Stomach (tissue), 19 donors: ENCODE measurements at places on chromosomes 3 and 15. TPM values are rescaled to one million over a fixed set of nuclear protein-coding genes. Genes with fewer than 3 reads are reported as not detected.

The FAM107A gene
- 4.7 TPM for total RNA-seq

- peak overlapping the region; percentile 97 for H3K27ac ChIP-seq
- H3K36me3 ChIP-seq: peaks cover 7% of the 10 kb centered on the region
- peaks cover 57% of the 10 kb centered on the region for H3K4me1 ChIP-seq
- peak; percentile 26 for DNase-seq
Observed at GRCh38 chr3:139388821-139389551, 461 bp downstream of the COPB2 start.

- H3K4me1 ChIP-seq: no peaks in the 10 kb centered on the region
- DNase-seq: peak; percentile 83
- no peak overlapping the region for H3K27ac ChIP-seq
- no peak overlapping the region for H3K4me3 ChIP-seq
- no peaks in the 10 kb centered on the region for H3K36me3 ChIP-seq
Observed at GRCh38 chr3:116005404-116005803, 382.1 kb downstream of the GAP43 start.

DNA sequence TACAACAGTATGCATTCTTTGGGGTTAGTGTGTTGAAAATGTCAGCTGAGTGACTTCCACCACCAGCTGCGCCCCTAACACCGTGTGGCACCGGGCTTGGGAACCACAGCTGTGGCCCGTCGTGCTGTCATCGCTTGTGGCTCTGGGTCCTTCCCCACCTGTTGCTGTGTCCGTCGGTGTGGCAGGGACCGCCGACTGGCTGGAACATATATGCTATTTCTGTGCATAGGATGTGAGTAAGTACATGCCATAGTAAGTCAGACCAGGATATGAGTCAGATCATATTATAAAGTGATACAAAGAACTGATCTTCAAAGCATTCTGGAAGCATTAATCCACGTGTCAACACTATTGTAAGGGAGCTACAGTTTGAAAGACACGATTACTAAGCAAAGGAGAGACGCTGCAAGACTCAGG lies 31.9 kb downstream of the EHD4 start:
- H3K4me3 ChIP-seq: no peak overlapping the region
- H3K27ac ChIP-seq: no peak overlapping the region
- peaks cover 6% of the 10 kb centered on the region for H3K4me1 ChIP-seq
- H3K27me3 ChIP-seq: no peaks in the 10 kb centered on the region
- peaks cover 36% of the 10 kb centered on the region for H3K36me3 ChIP-seq
- DNase-seq: no peak

DNA sequence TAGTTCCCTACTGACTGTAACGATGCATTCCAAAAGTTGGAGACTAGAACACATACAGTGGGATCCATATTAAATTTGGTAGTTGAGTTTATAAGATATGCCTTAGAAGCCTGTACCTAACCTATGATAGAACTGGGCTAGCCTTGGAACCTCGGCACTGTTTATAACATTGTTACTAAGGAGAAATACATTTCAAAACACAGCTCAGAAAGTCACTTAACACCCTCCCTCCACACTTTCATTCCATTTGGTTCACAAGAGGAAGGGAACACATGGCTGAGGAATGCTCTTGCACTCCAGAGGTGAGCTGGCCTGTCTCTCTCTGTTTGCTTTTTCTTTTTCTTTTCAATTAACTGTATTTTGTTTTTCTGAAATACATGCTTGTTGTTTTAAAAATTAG lies 48.7 kb upstream of the TSC22D2 start:
- no peaks in the 10 kb centered on the region for H3K27me3 ChIP-seq
- no peak overlapping the region for H3K27ac ChIP-seq
- no peaks in the 10 kb centered on the region for H3K4me1 ChIP-seq
- no peaks in the 10 kb centered on the region for H3K36me3 ChIP-seq
- no peak overlapping the region for H3K4me3 ChIP-seq

- H3K27ac ChIP-seq: no peak overlapping the region
- no peak overlapping the region for H3K4me3 ChIP-seq
- peak; percentile 92 for DNase-seq
- peaks cover 17% of the 10 kb centered on the region for H3K4me1 ChIP-seq
- no peaks in the 10 kb centered on the region for H3K36me3 ChIP-seq
Observed at GRCh38 chr3:51501833-51502561, 2.2 kb upstream of the DCAF1 start.

- DNase-seq: no peak
- H3K27me3 ChIP-seq: no peaks in the 10 kb centered on the region
- no peak overlapping the region for H3K27ac ChIP-seq
- no peak overlapping the region for H3K4me3 ChIP-seq
Observed at GRCh38 chr15:74857082-74857655, 14.2 kb upstream of the ULK3 start.

DNA sequence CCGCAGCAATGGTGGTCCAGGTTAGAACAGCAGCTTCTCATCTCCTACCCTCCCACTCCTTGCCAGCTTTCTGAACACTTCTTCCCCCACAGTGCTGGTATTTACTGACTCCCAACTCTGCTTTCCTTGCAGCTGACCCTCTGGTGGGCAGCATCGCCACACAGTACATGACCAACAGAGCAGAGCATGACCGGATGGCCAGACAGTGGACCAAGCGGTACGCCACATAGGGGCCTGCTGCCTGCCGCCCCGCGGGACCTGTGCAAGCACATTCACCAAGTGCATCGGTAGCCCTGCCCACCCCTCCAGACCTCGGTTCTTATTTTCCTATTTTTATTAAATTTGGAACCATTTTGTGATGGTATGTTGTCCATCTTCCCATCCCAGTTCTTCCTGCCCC lies 216.2 kb upstream of the UBE2E1 start:
- no peaks in the 10 kb centered on the region for H3K4me1 ChIP-seq
- DNase-seq: no peak
- H3K27me3 ChIP-seq: no peaks in the 10 kb centered on the region
- H3K27ac ChIP-seq: no peak overlapping the region

GRCh38 chr15:40217166-40217824 lies 21.6 kb upstream of the PAK6 start:
- H3K27me3 ChIP-seq: no peaks in the 10 kb centered on the region
- H3K4me3 ChIP-seq: no peak overlapping the region
- peak; percentile 91 for DNase-seq
- H3K4me1 ChIP-seq: no peaks in the 10 kb centered on the region

DNA sequence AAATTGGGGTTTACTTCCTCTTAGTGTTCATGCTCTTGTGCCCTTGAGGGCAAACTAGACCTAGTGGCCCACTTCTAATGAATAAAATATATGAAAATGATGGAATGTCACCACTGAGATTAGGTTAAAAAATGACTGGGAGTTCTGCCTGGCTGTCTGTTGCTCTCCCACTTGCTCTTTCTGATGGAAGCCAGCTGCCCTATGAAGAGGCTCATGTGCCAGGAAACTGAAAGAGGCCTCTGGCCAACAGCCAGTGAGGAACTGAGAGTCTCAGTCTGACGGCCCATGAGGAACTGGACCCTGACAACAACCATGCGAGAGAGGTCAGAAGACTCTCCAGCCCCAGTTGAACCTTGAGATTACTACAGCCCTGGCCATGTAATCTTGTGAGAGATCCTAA lies 107.1 kb upstream of the FHIT start:
- H3K4me3 ChIP-seq: no peak overlapping the region
- peaks cover 6% of the 10 kb centered on the region for H3K4me1 ChIP-seq
- no peaks in the 10 kb centered on the region for H3K36me3 ChIP-seq
- H3K27me3 ChIP-seq: no peaks in the 10 kb centered on the region
- peak; percentile 49 for DNase-seq

The KCNMB2 gene
- total RNA-seq: not detected

GRCh38 chr3:46030626-46031025 lies 3.3 kb upstream of the XCR1 start:
- H3K27me3 ChIP-seq: no peaks in the 10 kb centered on the region
- no peaks in the 10 kb centered on the region for H3K4me1 ChIP-seq
- no peak for DNase-seq
- H3K36me3 ChIP-seq: no peaks in the 10 kb centered on the region
- no peak overlapping the region for H3K4me3 ChIP-seq

DNA sequence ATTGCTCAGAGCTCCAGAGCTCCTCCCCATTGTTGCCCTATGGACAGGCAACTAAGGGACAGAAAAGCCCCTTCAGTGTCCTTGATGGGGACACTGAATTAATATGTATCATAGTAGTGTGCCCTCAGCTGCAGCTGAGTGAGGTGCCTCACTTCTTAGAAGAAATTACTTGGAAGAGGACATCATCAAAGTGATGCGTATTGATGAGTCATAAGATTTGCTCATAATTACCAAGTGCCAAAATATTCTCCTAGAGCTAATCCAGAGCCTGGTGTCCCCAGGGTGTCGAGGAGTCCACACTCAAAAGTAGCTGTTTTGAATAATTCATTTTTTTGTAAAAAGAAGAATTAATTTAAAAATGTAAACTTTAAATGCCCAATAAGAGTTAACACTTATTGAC lies 200.7 kb upstream of the SEMA6D start:
- no peaks in the 10 kb centered on the region for H3K36me3 ChIP-seq

The CKMT1B gene
- 14.0 TPM for total RNA-seq

The AMT gene
- 12.8 TPM for total RNA-seq

GRCh38 chr15:36675008-36675407 lies 95.6 kb downstream of the CDIN1 start:
- no peak for DNase-seq
- no peak overlapping the region for H3K4me3 ChIP-seq
- no peaks in the 10 kb centered on the region for H3K27me3 ChIP-seq
- H3K27ac ChIP-seq: no peak overlapping the region
- no peaks in the 10 kb centered on the region for H3K36me3 ChIP-seq
- no peaks in the 10 kb centered on the region for H3K4me1 ChIP-seq

DNA sequence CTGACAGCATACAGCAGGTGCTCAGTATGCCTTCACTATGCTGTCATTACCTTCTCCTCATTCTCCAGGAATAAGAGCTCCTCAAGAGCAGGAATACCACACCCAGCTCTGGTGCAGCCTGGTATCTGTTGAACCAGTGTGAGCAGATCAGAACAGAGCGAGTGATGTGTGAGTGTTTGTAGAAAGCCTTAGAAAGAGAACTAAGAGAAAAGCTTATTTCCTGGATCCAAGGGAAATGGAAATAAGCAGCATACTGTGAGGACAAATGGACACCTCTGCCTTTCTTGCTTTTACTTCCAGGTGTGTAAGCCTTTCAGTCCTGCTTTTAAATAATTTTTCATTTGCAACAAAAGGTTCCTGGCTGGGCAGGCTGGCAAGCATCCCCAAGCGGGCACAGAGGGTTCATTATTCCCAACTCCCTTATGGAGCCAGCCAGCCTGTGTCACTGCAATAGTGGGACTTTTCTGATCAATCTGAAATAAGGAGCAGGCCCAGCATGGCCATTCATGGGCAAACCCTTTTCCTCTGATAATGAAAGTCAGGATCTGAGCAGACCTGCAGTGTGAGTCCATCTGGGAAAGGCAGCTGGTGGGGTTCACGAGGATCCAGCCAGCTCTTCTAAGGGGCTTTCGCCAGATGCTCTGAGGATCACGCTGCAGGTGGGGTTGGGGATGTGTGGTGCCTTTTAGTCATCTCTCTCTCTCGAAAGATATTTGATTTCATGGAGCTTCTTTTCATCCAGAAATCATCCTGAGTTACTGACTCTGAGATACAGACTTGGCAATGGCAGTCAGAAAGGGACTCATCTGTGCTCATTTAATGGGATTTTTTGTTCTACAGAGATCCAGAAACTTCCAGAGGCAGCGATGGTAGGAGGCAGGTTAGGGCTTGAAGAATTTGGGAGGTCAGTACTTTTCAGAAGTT lies 594.9 kb upstream of the CFAP20DC start:
- H3K27ac ChIP-seq: no peak overlapping the region
- no peaks in the 10 kb centered on the region for H3K36me3 ChIP-seq
- no peak overlapping the region for H3K4me3 ChIP-seq
- no peak for DNase-seq
- H3K27me3 ChIP-seq: no peaks in the 10 kb centered on the region

- H3K4me3 ChIP-seq: no peak overlapping the region
- no peaks in the 10 kb centered on the region for H3K36me3 ChIP-seq
- peaks cover 12% of the 10 kb centered on the region for H3K4me1 ChIP-seq
- no peak overlapping the region for H3K27ac ChIP-seq
Observed at GRCh38 chr3:73144828-73145227, 83.4 kb downstream of the EBLN2 start.

GRCh38 chr3:62502315-62503300 lies 129.3 kb upstream of the FEZF2 start:
- no peak overlapping the region for H3K4me3 ChIP-seq
- DNase-seq: no peak
- no peaks in the 10 kb centered on the region for H3K27me3 ChIP-seq
- no peak overlapping the region for H3K27ac ChIP-seq
- H3K36me3 ChIP-seq: no peaks in the 10 kb centered on the region
- no peaks in the 10 kb centered on the region for H3K4me1 ChIP-seq

GRCh38 chr3:50342813-50343633 lies 2.4 kb upstream of the RASSF1 start:
- no peaks in the 10 kb centered on the region for H3K27me3 ChIP-seq
- no peak overlapping the region for H3K4me3 ChIP-seq
- DNase-seq: no peak
- H3K27ac ChIP-seq: no peak overlapping the region

DNA sequence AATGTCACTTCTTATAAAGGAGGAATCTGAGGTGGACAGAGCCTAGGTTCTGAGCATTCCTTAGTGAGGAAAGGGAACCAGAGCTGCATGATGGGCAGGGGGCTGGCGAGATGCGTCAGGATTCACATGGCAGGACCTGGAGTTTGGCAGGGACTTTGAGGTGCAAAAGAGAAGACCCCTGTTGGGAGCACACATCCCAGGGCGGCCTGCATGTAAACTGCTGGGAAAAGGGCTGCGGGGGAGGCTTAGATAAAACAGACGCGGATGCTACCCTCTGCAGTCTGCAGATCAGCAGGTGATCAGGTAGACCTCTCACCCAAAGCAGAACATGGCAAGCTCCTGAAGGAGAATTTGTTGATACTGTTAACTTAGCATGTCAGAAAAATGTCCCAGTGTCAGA lies 168.4 kb downstream of the VGLL4 start:
- H3K27me3 ChIP-seq: no peaks in the 10 kb centered on the region
- no peaks in the 10 kb centered on the region for H3K36me3 ChIP-seq
- H3K4me1 ChIP-seq: peaks cover 22% of the 10 kb centered on the region
- H3K4me3 ChIP-seq: no peak overlapping the region

DNA sequence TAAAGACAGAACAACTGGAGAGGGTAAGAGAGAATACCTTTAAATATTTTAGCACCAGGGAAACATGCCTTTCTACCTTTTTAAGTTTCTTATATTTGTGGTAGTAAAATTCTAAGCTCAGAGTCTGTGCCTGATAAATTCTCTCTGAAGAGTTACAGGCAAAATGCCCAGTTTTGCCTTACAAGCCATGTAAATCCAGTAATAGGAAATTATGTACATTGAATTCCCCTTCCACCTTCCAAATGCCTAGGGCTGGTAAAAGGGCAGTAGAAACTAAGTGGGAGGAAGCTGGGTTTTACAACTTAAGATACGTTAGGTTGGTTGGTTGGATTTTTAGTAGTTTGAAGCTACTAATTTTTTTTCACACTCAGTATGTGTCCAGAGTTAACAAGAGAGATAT lies 43.1 kb upstream of the TP63 start:
- DNase-seq: no peak
- H3K4me3 ChIP-seq: no peak overlapping the region
- H3K36me3 ChIP-seq: no peaks in the 10 kb centered on the region
- no peaks in the 10 kb centered on the region for H3K27me3 ChIP-seq
- H3K4me1 ChIP-seq: no peaks in the 10 kb centered on the region
- H3K27ac ChIP-seq: no peak overlapping the region

The ICE2 gene
- total RNA-seq: 41.9 TPM

The SLC22A13 gene
- total RNA-seq: 0.29 TPM

- peaks cover 3% of the 10 kb centered on the region for H3K36me3 ChIP-seq
- H3K4me1 ChIP-seq: peaks cover 16% of the 10 kb centered on the region
- H3K27me3 ChIP-seq: no peaks in the 10 kb centered on the region
- peak overlapping the region; percentile 88 for H3K27ac ChIP-seq
- no peak for DNase-seq
Observed at GRCh38 chr3:180911876-180912303, 580 bp upstream of the FXR1 start.

The SPTSSB gene
- total RNA-seq: 0.29 TPM
